CD4-positive, alpha-beta T cell treated with Interleukin-6 at 100 ng/mL for 8 hours (primary cell): ENCODE measurements at places on chromosomes 7 and 10.

GRCh38 chr7:55110282-55110992 lies 91.6 kb downstream of the EGFR start:
- no peak for DNase-seq

- no peak for DNase-seq
Measured at GRCh38 chr7:39816462-39817060, 133.5 kb upstream of the CDK13 start.

DNA sequence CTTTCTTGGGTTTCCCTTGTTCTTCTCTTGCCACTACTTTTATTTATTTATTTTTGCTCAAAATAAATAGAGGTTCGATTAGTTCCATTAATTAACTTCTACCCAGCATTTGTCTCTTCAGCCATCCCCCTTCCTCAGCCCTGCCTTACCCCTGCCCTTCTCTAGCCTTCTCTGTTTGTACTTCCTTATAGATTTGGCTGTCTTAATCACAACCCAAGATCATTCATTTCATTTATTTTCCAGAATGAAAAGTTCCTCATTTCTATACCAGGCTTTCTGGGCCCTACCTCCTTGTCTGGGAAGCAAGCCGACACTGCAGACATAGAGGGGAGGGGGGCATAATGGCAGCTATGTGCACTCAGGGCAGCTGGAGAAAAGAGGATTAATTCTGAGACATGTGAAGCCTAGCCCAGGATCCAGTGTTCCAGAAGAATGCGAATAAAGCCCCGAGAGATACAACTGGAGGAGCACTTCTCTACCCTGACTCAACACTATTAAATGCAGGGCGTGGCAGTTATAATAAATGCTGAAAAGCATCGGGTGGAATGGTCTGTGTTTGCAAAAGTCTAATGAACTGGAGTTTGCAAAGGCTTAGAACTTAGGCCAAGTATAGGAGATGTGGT lies 6.4 kb upstream of the PDCD4 start:
- DNase-seq = no peak

- DNase-seq = no peak
Measured at GRCh38 chr7:1149351-1149794, 10.6 kb downstream of the ZFAND2A start.

GRCh38 chr10:3238115-3238871 lies 65.7 kb upstream of the PITRM1 start:
- DNase-seq = no peak
